ENCODE measurements at places on chromosomes 13 and 19. TPM values are rescaled to one million over a fixed set of nuclear protein-coding genes. Genes with fewer than 3 reads are reported as not detected.
A peak's percentile ranks its signal among the peaks of the same experiment; 100 is the strongest.

GRCh38 chr13:25738342-25739196 is 313.2 kb downstream of the SHISA2 start:
- DNase-seq = no peak

- DNase-seq = no peak
These were observed 117.2 kb downstream of the UBL3 start for GRCh38 chr13:29733147-29733611.

DNA sequence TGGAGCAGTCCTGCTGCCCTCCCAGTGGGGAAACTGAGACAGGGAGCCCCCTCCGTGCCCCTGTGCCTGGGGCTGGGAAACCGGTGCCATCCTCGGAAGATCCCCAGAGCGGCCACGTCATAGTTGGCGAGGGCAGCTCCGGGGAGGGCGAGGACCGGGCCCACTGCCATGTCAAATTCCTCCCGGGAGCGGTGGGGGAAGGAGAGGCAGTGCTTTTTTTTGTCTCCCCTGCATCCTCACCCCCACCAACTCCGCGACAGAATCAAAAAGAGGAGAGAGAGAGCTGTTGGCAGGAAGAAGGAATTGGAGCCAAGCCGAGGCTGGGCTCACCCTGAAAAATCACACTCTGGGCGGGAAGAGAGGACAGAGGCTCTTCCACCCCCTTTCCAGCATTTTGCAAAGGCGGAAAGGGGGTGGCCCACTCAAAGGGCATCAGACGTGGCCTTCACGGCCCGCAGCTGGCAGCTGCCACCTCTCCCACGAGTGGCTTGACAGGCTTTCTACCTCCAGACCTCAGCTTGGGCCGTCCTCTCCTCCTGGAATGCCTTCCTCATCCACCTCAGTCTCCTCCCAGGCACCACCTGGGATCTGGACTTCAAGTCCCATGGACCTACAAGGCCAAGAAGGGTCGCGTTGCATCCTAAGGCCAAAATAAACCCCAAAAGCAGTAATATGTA is 19.6 kb upstream of the NFIC start:
- no peak for DNase-seq

DNA sequence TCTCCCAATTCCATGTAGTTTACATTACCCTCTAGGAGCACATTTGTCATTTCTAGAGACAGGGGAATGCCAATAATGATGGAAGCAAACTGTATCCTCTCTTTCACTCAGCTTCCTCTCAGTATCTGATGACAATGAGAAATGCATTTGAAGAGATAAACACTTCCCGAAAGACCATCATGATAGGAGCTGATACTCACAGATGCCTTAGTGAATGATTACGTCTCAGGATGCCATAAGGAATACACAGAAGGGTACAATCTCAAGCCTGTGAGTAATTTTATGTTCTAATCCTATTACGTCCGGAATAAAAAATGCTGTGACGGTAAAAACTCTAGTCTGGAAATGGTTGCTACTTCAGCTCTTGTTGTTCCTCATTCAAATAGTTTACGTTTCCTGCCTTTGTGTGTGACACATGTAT is 663.8 kb upstream of the MIR17HG start:
- no peak for DNase-seq

DNA sequence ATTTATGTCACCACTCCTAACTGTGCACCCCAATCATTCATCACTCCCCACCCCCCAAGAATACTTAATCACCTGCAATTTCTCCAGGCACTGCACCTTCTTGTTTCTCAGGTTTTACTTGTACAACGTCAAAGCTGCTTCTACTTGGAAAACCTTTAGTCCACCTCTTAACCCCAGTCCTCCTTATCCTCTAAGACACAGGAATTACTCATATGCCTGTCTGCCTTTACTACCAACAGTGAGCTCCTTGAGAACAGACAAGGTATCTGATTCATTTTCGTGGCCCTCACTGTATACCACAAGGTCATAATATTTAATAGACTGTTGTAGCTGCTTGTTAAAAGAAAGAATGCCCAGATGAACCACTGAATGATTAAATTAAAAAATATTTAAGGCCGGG is 21.0 kb upstream of the NDFIP2 start:
- DNase-seq = peak; percentile 46

DNA sequence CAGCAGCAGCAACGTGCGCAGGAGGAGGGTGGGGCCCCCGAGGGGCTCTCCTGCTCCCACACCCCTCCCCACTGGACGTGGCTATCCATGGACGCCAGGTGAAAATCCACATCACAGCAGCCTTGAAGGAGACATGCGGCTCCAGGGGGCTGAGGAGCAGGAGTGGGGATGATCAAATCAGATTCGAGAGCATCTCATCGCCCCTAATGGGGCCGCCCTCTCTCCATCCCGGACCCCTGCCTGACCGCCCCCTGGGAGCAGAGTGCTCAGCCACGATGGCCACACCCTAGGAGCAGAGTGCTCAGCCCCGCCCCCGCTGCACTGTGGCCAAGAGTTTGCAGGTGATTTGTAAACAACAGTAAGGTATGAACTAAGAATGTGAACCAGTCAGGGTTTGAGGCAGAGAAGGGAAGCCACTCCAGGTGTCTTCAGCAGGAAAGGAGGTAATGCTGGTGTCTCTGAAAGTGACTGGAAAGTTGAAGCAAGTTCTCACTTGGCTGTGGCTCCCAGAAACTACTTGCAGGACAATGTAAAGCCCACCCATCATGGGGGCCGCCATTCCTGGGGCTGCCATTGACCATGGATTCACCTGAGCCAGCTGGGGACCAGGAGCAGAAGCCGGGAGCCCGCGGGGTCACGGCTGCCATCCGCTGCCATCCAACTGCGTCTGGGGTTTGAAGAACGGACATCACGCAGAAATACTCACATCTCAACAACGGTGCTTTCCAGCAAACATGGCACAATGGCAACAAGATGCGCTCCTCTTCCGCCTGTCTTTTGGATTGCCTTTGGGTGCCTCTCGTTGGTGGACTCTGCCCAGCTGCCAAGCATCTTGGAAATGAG is 71.8 kb downstream of the SPACA7 start:
- DNase-seq = no peak

DNA sequence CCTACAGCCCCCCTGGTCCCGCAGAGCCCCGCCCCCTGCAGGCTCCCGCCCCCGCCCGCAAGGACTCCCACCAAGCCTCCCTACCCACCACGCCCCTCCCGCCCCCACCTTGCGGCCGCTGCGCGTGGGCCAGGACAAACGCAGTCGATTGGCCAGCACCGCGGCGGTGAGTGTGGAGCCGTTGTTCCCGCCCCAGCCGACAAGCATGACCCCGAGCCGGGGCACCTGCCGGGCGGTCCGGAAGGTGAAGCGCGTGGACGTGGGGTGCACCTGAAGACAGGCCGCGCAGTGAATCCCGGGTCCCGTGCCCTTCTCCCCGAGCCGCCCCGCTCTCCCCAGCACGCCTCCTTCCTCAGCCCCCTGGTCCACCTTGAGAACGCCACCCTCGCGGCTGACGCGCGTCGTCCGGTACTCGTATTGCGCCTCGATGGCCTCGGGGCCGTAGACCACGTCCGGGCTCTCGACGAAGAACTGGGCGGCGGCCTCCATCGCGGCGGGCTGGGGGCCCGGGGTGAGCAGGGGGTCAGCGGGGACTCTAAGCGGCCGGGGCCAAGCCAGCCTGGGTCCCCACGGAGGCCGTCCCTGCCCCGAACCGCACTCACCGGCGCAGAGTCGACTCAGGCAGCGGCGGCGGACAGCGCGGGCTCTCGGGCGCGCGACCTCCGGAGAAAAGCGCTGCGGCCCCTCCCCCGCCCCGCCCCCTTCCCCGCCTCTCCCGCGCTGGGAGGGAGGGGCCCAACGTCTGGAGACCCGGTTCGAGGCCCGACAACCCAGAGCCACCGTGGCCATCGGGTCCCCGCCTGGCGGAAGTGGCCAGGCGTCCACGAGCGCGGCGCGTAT is at the start of gene ISYNA1:
ISYNA1 (minus strand) TSS at position 643 of the 840 bp plus-strand sequence; CDS start at position 489, 154 bp downstream.
- peak; percentile 28 for DNase-seq

GRCh38 chr13:82900453-82900852 is 981.8 kb downstream of the SLITRK1 start:
- no peak for DNase-seq

CEACAM7 gene
- total RNA-seq = not detected

C19orf73 gene
- 0.15 TPM for total RNA-seq

ZNF99 gene
- not detected for total RNA-seq

UNC13A gene
- not detected for total RNA-seq

EEF2 gene
- 1,170 TPM for total RNA-seq

NLRP11 gene
- 0.23 TPM for total RNA-seq

IRF2BP1 gene
- 38.6 TPM for total RNA-seq
